ENCODE measurements at places on chromosomes 1 and 21.

GRCh38 chr1:118890851-118891384 lies 97.2 kb downstream of the TBX15 start:
- no peak for DNase-seq

- DNase-seq, result no peak
These were observed 44.1 kb upstream of the SLC19A1 start for GRCh38 chr21:45586289-45586858.

DNA sequence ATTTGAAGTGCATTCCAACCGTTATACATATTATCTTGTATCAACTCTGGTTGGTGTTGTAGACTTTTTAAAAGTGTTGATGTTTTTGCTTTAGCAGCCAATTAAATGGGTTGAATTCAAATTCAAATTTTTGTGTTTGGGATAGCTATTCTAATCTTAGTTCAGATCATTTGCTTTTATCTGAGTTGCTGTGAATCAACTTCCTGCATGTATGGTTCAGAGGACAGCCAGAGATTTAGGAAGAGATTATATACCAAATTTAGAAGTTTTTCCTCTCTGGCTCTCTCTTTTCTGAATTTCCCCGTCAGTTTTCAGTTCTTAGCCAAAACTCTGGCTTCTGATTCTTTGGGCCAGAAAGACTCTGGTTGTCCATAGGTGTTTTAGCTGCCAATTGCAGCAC lies 415.5 kb downstream of the NUF2 start:
- no peak for DNase-seq

DNA sequence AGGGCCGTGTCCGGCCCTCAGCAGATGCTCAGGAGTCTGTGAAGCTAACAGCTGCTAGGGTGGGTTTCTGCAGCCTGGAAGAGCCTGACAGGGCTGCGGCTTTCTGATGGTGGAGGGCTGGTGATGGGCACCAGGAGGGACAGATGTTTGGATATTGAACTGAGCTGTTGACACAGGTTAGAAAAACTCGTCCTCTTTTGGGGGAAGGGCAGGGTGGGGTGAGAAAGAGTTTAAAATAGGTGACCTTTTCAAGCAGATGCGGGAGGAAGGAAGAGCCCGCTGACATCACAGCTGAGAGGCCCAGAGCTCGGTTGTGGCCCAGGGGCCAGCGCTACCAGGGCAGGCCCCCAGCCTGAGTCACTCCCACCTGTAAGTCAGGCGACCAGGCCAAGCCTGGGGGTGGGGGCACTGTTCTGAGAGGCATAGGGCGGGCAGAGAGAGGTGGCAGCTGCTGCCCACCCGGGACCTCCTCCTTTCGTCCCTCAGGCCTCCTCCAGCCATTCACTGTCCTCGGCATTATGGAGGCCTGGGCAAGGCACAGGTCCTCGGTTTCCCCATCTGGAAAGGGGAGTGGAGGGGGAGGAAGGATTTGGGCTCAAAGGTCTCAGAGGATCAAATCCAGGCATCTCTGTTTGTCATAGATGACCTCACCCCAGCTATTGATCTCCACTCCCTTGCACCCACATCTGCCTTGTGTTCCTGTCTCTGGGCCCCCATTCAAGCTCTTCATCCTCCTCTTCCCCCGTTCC lies 32.3 kb upstream of the ID3 start:
- peak; percentile 14 for DNase-seq

DNA sequence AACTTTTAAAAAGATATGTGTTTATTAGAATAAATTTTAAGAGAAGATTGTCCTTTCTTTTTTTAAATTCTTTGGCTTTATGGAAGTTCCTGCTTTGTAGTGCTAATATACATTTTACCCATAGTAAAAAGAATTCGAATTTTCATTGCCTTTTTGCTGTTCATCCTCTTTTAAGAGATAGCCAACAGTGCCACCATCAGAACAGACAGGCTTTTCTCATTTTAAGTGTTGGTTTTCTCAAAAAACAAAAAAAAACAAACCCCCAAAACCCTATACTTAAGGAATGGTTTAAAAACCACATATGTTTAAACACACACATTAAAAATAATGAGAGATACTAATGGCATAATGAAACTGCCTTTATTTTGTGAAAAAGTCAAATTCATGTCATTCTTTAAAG lies 118.8 kb downstream of the NEK7 start:
- no peak for DNase-seq

GRCh38 chr1:5829414-5829813 lies 162.8 kb downstream of the NPHP4 start:
- no peak for DNase-seq

DNA sequence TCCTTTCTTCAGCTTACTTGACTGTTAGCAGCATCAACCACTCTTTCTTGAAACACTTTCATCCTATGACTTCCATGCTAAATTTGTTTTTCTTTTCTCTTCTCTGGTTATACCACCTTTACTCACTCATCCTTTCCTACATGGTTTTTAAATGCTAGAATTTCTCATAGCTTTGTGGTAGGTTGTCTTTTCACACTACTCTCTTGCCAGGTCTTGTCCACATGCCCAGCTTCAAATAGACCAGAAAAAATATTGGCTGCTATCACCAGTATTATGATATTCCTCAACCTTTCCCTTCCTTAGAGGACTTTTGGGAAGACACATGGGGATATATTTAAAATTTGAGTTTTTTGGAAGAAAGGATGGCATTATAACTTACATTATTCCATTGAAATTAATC lies 48.8 kb downstream of the PPP1R12B start:
- DNase-seq, result no peak

DNA sequence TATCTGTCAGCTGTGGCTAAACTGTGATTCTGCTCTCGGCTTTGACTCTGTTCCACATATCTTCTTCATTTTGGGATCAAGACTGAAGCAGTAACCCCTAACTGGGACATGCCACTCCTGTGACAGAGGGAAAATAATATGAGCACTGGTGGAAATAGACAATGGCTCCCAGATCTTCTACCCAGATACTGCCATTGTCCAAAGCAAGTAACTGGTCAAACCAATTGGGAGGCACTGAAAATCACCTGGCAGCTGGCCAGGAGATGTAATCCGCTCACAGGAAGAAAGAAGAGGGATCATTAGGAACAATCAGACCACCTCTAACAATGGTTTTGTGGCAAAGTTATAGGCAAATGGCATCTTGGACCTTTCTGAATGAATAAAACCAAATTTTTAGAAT lies 10.7 kb downstream of the SNX7 start:
- no peak for DNase-seq

DNA sequence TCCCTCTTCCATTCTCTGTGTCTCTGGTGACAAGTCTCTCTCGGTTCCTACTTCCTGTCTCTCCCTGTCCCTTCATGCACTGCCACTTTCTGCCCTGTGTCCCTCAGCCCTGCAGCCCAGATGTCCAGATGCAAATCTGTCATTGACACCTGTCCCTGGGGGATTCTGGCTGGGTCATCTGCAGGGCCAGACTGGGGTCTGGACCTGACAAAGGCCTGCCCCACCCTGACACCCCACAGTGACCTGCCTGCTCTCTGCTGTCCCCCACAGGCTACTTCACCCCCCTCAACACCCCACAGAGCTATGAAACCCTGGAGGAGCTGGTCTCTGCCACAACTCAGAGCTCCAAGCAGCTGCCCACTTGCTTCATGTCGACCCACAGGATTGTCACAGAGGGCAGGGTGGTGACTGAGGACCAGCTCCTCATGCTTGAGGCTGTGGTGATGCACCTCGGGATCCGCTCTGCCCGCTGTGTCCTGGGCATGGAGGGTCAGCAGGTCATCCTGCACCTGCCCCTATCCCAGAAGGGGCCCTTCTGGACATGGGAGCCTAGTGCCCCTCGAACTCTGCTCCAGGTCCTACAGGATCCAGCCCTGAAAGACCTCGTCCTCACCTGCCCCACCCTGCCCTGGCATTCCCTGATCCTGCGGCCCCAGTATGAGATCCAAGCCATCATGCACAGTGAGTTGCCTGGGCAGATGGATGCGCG lies 7.2 kb downstream of the THEMIS2 start:
- DNase-seq, result no peak

DNA sequence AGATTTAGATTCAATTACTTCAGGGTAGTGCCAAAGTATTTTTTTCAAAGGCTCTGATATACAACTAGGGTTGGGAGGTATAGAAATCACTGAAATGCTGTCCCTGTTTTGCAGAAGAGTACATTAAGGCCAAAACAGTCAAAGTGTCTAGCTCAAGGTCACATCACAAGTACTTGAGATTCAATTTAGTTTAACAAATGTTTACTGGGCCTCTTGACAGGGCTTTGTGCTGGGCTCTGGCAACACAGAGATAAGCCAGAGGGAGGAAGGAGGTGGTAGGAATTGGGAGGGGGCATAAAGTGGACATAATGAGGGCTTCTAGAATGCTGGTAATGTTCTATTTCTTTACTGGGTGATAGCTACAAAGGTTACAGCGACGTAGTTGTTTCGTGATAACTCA lies 2.3 kb upstream of the SLC9A1 start:
- no peak for DNase-seq

- no peak for DNase-seq
These were observed 121.5 kb downstream of the PLPP3 start for GRCh38 chr1:56457756-56458375.

- no peak for DNase-seq
These were observed 552 bp upstream of the ZNF691 start for GRCh38 chr1:42845866-42846256.

DNA sequence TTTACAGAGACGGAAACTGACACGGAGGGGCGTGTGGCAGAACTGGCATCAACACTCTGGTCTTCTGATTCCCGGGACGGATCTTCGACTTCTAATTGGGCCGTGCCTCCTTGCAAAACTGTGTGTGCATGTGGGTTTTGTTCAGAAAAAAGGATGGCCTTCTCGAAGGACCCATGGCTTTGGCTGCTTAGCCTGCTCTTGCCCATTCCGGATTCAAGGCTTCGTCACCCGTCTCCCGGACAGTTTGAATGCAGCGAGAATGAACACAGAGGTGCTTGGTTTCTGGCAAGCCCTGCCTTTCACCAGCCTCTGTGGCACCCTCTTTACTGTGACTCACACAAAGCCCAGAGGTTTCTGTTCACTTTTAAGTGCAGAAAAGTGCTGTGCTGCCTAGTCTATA lies 120.1 kb downstream of the PRDM2 start:
- no peak for DNase-seq

DNA sequence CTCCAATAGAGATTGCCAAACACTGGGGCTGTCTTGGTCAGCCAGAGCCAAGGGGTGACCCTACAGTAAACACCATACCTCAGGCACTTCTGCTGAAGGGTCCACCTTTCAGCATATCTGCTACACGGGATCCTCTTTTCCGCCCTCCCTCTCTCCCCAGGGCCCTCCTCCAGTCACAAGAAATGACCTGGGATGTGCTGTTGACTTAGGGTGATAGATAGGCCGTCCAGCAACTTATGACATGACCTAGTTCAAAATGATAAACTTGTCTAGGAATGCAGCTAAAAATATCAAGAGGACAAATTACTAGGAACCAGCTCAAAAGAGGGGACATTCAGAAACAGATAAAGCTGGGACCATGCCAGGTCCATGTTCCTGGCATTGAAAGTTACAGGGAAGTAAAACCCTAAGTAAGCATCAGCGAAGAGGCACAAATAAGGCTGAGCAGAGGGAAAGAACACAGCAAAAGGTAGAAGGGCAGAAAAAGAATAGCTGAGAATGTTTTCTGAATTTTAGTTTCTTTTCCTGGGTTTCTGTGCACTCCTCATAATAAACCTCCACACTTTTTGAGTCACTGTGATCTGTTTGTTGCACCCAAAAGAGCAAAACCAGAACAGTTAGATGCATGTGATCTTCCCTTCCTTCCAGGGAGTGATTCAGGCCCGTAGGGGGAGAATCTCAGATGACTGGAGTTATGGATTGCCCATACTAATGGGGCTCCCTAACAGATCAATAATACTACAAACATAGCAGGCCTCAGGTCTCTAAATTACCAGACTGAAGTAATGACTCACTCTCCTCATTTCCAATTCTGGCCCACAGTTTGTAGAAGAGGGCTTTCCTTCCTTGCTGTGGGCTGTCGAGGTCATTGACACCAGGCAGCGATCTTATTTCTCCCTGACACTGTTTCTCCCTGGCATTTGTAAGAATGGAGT lies 48.9 kb upstream of the F3 start:
- DNase-seq, result no peak

GRCh38 chr1:7768583-7768982 lies 2.5 kb upstream of the VAMP3 start:
- DNase-seq, result no peak

GRCh38 chr1:107858323-107858722 lies 106.7 kb downstream of the VAV3 start:
- DNase-seq, result no peak

GRCh38 chr1:29800522-29800956 lies 564.2 kb downstream of the PTPRU start:
- DNase-seq, result no peak

GRCh38 chr1:20476265-20477038 lies 9.6 kb downstream of the CAMK2N1 start:
- no peak for DNase-seq

DNA sequence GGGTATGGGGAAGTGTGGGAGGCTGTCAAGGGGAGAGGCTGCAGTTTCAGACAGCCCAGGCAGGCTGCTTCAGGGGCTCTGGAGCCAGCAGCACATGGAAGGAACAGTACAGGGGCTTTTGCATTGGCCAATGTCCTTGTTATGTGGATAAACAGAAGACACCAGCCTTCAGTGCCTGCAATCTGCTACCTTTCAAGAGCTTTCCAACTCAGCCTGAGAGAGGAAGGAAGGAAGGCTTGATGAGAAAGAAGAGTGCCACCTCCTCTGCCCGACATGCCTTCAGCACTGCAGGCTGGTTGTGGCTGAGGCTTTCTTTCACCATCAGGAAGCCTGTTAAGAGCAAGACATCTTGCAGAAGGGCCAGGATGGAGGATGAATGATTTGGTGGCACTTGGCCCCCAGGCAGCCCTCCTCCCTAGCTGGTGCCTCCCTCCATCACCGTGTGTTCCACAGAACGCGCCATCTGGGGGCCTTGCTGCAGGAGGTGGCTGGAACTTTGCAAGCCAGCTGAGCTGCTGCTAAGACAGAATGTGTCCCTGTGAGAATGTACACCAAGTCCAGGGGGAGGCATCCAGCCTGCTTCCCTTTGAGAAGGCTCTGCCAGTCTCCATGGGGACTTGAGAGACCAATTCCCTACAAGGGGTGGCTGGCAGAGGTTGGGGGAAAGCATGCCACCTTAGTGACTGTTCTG lies 372.4 kb upstream of the PROX1 start:
- no peak for DNase-seq

DNA sequence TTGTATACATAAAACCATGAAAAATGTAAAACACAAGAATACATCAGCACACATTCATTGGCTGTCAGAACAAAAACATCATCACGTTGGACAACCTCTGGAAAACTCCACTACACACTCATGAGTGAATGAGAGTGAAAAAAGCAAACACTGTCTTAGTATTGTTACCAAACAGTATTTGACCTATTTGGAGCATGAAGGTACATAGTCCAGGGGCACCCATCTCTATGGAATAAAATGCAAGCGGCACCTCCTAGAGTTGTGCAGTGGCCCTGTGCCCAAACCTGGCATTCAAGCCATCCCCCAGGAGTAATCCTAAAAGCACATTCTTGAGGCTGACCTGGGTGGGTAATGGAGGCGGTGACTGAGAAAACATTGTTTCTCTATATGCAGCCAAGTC lies 67.0 kb upstream of the SOD1 start:
- no peak for DNase-seq

GRCh38 chr1:80468356-80468755 lies 1332.4 kb upstream of the ADGRL2 start:
- no peak for DNase-seq

Data from GDM1 (cell line).